ENCODE measurements at places on chromosomes 1 and 21.

DNA sequence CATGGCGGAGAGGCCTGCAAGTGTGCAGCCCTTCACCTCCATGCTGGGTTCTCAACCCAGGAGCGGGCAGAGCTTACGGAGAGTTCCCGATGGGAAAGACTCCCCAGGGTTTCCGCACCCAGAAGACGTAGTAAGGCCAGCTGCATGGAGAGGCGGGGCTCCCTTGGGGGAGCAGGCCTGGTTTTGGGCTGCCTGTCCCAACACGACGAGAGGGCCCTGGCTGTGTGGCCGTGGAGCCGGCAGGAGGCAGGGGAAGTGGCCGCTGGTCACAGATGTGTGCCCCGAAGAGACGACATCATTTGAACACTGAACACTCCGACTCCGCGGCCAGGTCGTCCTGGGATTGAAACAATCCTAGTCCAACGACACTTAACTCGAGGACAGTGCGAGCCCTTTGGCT is 57.0 kb downstream of the MORN1 start:
- DNase-seq: no peak

DNA sequence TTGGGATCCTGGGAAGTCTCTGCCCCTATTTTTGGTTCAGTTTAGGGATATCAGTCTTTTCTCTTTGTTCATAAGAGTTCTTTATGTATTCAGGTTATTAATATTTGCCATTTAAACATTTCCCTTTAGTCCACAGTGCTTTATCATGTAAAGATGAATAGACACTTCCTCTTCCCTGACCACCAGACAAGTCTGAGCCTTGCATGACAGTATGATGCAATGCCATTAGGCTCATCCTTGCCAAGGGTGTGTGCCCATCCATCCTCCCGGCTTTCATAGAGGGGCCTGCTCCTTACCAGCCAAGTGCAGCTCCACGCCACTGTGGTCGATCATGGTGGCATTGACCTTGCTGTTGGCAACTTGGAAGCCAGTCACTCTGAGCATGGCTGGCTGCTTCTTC is 52.1 kb downstream of the ZSCAN20 start:
- no peak for DNase-seq

DNA sequence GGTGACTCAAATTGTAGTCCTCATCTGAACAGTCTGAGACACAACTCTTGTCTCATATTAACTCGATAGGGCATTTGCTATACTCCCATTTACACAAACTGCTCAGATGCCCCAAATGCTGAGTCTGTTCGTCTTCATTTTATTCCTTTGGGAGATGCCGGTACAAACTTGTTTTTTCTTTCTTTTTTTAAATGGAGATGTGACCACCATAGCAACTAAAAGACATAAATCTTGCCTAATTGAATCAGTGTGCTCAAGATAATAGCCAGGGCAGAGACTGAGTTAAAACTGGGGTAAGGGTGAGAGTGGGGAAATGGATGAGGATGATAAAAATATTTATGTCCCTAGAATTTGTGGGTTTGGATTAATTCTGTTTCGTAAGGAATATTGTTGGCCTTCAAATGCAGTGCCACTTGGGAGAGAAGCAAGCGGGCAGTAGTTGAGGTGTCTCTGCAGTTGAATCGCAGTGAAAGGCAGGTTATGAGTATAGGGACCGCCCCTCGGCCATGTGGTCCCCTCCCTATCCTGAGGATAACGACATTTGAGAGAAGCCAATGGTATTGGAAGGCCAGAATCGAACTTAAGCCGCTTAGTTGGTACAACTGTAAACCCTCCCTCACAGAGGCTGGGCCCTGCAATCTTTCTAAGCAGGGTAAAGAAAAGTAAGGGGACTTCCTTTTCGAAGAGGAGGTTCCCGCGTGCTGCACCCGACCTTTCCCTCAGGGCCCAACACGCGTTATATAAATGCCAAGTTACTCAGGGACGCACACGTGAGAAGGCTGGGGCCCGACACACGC is 859 bp upstream of the LRRC8B start:
- peak; percentile 76 for DNase-seq

DNA sequence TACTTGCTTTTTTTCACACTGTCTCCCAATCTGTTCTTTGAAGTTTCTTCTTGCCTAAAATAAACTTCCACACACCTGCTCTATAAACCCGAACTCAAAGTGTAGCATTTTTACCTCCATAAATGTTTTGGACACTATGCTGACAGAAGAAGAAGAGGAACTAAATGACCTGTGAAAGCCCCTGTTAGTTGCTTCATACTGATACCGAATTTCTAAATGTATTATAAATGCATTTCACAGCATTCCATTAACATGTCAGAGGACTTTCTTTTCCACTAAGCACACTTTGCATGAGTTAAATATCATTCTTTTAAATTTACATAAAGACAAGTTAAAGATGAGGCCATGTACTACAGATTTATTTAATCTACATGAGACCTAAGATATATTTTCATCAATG is 281.0 kb downstream of the SMYD3 start:
- no peak for DNase-seq

DNA sequence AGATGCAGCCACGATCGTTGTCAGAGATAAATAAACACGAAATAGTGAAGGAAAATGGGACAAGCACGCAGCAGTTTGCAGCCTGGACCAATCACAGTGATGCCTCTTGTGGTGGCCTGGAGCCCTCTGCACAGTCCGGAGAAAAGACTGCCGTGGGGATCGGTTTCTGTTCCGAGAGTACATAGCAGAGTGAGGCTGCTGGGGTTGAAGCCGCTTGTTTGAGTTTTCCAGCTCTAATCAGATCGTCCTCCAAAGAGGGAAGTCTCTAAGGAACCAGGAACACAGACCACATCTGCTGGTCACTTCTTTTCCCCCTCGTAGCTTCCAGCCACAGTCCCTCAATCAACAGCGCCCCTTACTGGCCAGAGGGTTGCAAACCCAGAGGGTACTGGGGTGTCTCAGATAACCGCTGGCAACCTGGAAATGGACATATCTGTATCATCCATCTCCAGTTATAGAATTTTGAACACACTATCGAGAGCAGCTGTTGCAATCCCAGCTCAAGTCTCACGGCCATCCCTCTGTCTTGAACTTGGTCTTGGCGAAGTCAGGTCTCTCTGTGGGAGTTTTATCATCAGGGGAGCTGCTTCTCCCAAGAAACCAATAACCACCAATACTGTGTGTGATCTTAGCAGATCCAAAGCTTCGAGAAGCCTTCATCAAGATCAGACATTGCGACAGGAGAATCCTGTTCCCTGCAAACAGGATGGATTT is 57.4 kb downstream of the OLIG1 start:
- peak; percentile 41 for DNase-seq

- DNase-seq: no peak
Observed at GRCh38 chr1:78171736-78172590, 126.2 kb downstream of the GIPC2 start.

- no peak for DNase-seq
Observed at GRCh38 chr1:22163564-22163963, 20.7 kb upstream of the WNT4 start.

DNA sequence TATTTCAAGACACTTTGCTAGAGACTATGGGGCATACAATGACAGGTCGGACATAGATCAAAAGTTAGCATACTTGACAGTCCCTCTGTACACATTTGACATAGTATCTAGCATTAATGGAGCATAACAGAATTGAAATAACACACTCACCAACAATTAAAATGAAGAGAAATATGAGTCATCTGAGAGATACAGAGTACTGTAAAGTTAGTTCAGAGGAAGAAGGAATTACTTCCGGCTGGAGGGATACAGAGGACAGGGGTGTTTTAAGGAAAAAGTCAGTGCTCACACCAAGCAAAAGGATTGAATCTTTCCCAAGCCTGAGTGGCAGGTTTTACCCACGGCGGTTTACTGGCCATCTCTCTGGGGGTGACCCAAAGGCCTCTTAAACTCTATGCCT is 2.4 kb downstream of the ZMYND12 start:
- no peak for DNase-seq

- DNase-seq: no peak
Observed at GRCh38 chr1:61447106-61447967, 277.6 kb downstream of the TM2D1 start.

- DNase-seq: no peak
Observed at GRCh38 chr1:109977225-109977624, 7.3 kb upstream of the AHCYL1 start.

- DNase-seq: no peak
Observed at GRCh38 chr1:184888505-184888904, 85.8 kb downstream of the NIBAN1 start.

GRCh38 chr1:186828611-186829454 is at the start of gene PLA2G4A:
Gene PLA2G4A (plus strand): TSS chr1:186828949. CDS start chr1:186854355, 25,406 bp downstream.
- DNase-seq: peak; percentile 3

- no peak for DNase-seq
Observed at GRCh38 chr1:48049823-48050535, 52.8 kb upstream of the TRABD2B start.

DNA sequence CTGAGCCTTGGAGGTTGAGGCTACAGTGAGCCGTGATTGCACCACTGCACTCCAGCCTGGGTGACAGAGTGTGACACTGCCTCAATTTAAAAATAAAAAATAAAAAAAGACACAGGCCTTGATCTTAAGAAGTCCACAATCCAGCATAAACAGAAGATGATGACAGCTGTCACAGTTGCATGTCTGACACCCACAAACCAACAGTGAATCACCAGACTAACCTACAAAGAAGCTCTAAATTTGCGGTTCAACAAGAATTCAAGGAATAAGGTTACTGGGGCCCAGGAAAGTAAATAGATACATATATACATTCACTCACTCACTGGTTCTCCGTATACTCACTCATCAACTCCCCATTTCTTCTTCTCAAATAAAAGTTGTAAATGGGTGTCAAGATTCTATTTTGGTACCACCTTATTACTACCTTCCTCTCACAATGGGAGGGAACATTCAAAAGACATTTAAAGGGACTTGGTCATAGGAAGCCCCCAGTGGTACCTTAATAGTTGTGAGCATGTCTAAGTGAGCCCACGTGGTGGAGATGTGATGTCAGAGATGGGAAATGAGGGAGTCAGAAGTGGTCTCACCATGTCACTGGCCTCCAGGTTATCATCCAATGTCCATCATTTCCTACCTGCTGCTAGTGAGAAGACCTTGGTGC is 66.9 kb upstream of the PRDX6 start:
- DNase-seq: no peak

DNA sequence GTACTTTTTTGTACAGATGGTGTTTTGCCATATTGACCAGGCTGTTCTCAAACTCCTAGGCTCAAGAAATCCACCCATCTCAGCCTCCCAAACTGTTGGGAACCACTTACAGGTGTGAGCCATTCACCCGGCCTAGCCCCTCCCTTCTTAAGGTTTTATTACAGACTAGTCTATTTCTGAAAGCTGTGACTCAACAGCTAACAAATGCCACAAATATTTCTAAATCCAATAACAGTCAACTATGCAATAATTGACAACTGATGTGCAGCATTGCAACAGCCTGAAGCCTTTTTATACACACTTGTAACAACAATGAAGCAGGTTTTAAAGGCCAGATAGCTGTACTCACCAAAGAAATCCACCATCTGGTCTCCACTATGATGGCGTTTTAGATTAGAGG is 51.4 kb downstream of the GRIK1 start:
- no peak for DNase-seq
